ENCODE measurements at places on chromosomes 16 and 17.

DNA sequence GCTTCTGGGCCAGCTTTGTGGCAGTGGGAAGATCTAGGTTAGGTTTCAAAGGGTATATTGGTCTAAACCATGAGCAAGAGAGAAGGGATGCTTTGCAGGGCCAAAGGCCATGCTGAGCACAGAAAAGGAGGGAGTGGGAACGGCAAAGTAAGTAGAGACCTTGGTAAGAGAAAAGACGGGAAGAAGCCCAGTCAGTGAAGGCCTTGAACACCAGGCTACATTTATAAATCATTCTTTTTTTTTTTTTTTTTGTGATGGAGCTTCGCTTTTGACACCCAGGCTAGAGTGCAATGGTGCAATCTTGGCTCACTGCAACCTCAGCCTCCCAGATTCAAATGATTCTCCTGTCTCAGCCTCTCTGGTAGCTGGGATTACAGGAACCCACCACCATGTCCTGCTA lies 18.1 kb downstream of the TOM1L2 start:
- no peak for DNase-seq

DNA sequence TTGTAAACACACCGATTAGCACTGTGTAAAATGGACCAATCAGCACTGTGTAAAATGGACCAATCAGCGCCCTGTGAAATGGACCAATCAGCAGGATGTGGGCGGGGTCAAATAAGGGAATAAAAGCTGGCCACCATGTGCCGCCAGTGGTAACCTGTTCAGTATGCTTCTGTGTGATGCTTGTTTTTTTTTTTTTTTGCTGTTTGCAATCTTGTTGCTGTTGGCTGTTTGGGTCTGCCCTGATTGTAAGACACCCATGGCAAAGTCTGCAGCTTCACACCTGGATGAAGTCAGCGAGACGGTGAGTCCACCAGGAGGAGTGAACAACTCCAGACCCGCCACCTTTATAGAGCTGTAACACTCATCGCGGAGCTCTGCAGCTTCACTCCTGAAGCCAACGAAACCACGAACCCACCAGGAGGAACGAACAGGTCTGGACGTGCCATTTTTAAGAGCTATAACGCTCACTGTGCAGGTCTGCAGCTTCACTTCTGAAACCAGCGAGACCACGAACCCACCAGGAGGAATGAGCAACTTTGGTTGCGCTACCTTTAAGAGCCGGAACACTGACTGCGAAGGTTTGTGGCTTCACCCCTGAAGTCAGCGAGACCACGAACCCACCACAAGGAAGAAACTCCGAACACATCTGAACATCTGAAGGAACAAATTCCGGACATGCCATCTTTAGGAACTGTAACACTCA lies 85.0 kb upstream of the MED9 start:
- DNase-seq = peak; percentile 42

- no peak for DNase-seq
These were observed 21.3 kb upstream of the FAM20A start for GRCh38 chr17:68622423-68622822.

DNA sequence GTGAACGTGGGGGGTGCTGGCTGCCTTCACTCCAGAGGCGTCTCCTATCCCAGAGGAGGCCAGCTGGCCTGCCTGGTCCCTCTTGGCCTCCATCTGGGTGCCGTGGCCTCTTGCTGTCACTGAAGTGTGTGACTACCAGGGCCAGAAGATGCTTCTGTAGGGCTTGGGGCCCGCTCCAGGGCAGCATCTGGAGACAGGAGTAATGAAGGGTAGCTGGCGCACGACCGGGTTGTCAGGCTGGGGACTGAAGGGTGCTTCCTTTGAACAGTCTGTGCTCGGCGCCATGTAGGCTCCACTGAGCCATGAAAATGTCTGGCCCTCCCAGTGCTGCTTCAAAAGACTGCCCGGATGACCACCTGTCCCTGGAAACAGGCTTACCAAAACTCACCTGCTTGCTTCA lies 31.3 kb downstream of the ASIC2 start:
- DNase-seq = no peak

DNA sequence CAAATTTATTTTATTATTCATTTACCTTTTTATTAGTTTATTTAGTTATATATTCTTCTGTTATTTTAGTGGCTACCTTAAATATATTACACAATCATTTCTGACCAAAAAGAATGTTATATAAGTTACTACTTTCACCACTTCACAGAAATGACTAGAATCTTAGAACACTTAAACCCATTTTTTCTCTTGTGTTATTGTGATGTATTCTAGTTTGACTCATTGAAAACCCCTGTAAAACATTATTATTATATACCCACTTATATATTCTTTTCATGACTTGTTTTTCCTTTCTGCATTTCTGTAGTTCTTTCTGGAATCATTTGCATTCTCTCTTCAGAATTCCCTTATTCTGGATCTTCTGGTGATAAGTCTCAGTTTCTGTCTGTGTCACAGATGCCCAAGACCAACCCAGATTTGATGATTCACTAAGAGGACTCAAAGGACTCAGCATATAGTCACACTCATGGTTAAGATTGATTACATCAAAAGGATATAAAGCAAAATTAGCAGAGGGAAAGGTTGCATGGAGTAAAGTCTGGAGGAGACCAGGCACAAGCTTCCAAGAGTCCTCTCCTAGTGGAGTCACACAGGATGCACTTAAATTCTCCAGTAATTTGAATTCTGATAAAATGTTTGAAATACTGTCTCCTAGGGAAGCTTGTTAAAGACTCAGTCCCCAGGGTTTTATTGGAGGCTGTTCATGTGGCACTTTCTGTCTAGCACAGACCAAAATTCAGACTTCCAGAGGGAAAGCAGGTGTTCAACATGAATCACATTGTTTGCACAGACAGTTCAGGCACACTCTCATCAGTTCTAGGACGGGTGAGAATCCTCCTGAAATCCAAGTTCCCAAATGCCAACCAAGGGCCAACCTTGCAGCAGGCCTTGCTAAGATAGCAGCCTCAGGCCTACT lies 7.7 kb downstream of the GINS3 start:
- DNase-seq = no peak

DNA sequence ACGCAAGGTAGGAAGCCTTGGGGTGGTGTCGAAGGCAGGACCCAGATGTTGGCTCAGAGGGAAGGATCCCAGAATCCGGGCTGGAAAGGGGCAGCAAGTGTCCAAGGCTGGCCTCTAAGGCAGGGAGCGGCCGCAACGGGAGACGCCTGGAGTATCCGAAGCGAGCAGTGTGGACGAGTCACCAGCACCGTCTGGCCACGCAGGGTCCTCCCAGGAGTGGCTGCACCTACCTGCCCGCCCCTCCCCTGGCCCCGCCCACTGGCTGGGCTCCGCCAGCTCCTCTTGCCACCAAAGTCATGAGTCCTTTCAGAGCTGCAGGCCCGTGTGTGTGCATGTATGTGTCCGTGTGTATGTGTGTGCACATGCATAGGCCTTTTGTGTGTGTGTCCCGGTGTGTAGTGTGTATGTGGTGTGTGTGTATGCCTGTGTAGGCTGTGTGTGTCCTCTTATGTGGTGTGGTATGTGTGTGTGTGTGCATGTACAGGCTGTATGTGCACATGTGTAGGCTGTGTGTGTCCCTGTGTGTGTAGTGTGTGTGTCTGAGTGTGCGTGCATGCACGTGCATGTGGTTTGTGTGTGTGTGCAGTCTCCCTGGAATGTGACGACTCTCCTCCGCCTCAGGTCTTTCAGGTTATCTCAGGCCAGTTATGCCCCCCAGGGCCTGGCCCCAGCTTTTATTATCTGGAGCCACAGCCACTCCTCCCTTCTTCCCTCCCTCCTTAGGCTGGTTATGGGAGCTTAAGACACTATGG lies at the start of gene PRSS8:
TSS of gene PRSS8 (minus strand) at position 193 of the 752 bp plus-strand sequence. CDS start 229 bp downstream, outside the sequence.
- DNase-seq = no peak

GRCh38 chr17:65222214-65222738 lies 85.1 kb downstream of the RGS9 start:
- no peak for DNase-seq

- no peak for DNase-seq
These were observed 7.9 kb upstream of the SLFN14 start for GRCh38 chr17:35568561-35568960.

DNA sequence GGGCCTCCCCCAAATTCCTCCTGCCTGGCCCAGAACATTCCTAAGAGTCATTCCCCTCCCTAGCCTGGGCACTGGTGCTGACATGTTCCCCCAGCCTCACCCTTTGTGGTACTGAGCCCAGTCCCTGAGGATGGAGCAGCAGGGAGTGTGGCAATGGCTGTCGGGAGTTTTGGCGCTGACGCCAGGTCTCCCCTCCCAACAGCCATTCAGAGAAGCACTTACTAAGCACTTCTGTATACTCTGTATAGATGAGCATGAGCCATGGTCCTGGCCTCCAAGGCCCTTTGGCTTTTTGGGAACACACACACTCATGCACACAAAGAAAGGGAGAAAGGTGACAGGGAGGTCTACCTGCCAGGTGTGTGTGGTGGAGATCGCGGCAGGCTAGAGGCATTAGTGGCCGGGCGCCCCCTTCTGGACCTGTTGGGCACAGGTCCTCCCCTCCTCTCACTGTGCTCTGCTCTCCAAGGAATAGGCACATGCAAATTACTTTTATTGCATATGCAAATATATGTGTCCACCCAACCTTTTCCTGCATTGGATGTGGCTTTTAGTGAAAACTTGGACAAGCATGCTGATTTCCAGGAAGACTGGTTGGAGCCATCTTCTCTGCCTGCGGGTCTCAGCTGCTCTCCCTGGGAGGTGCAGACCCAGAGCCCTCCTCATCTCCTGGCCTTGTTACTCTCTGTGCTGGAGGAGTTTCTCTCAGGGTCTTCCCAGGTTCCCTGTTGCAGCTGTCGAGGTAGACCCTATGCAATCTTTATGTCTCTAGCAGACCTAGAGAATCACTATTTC lies 17.4 kb upstream of the C17orf107 start:
- DNase-seq = peak; percentile 35

- DNase-seq = no peak
These were observed 168.0 kb upstream of the IRX3 start for GRCh38 chr16:54454616-54455015.

DNA sequence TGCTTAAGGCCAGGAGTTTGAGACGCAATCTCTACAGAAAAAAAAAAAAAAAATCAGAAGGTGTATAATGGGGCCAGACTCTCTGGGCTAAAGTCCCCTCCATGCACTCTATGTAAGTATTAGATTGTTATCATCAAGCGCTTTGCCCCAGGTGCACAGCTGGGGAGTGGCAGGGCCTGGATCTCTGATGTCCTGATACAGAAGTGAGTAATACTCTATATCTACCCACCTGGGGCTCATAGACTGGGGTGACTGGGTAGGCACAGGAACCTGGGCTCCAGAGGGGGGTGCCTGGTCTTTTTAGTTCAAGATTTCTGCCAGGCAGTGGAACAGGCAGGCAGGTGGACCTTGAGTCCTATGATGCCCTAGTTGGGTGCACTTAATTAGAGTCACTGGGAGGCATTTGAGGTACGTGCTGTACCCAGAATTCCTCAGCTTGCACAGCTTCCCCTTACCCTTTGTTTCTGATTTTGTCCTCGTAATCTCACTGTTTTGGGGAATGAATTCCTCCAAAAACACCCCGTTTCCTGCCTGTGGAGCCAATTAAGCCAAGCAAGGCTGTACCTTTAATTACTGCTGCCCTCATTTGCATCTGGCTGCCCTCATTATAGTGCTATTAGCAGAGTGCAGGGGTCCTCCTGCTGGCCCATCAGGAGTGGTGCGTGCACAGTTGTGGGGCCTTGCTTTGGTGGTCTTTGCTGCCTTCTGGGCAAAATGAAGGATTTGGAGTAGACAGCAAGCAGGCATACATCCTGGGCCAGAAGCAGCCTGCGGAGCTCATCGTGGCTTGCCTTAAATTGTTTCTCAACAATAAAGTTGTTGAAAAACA lies 239.0 kb downstream of the SNX29 start:
- DNase-seq = no peak

- DNase-seq = no peak
These were observed 5.3 kb upstream of the RNASEK start for GRCh38 chr17:7007143-7007542.

DNA sequence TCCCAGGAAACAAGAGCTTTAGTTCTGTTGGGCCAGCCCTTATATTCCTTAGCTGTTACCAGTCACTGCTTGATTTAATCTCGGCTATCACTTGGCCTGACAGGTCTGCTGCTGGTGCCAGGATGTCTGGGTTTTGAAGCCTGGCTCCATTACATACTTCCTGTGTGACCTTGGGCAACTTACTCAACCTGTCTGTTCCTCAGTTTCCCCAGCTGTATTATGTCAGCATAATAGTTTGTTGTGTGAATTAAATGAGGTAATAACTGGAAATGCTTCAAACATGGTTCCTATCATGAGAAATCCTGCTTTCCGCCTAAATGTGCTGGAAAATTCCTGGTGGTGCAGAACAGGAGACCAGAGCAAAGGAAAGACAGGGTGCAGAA lies 50.6 kb upstream of the STH start:
- no peak for DNase-seq

GRCh38 chr17:259341-259976 lies 78.0 kb upstream of the DOC2B start:
- no peak for DNase-seq

DNA sequence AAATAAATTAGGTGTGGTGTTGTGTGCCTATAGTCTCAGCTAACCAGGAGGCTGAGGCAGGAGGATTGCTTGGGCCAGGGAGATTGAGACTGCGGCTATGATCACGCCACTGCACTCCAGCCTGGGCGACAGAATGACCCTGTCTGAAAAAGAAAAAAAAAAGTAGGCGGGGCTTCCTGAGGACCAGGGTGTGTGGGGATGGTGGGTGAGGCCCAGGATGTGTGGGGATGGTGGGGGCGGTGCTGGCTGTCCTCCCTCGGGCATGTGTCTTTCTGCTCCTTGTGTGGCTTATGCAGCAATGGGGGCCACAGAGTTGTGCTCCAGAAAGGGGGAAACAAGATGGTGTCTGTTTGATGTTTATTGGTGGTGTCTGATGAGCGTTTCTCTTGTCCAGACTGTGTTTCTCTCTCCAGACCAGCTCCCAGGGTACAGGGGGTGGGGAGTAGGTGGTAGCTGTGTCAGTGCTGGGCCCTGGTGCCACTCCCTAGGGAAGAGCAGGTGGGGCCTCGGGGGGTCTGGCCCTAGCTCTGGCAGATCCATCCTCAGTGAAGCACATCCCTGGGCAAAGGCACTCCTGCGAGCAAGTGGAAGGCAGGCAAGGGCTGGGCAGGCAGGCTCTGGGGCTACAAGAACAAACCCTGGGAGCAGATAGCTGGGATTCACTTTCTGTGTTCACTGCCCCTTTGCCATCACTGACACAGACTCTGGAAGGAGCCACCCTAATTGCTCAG lies 2.3 kb downstream of the LCAT start:
- no peak for DNase-seq

DNA sequence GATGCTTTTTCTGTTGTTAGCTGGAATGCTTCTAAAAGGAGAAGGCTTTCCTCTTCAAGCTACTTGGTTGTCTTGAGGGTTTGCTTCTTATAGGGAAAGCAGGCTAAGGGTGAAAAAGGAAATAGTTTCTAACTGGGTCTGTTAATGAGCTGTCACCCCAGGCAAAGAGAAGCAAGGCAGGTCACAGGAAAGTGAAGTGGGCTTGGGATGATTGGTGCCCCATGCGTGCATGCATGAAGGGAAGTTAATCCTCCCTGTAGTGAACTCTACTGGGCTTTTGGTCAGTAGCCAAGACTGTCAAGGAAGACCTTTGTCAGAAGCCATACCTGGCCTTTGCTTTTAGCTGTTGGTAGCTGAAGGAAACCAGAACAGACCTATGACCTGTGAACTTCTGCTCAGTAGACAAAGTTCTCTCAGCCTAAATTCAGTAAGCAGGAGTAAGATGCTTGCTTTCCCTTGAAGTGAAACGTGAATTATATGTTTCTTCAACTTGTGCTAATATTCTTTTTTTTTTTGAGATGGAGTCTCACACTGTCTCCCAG lies 16.5 kb downstream of the TENT4B start:
- DNase-seq = no peak

GRCh38 chr17:48639136-48639535 lies 13.0 kb upstream of the HOXB9 start:
- no peak for DNase-seq
